Lung (tissue), 17 donors: ENCODE measurements at places on chromosomes 3 and 15. TPM values are rescaled to one million over a fixed set of nuclear protein-coding genes. Genes with fewer than 3 reads are reported as not detected.

- no peak overlapping the region for H3K4me3 ChIP-seq
- H3K4me1 ChIP-seq: no peaks in the 10 kb centered on the region
- H3K36me3 ChIP-seq: no peaks in the 10 kb centered on the region
- no peaks in the 10 kb centered on the region for H3K27me3 ChIP-seq
These were observed 13.4 kb downstream of the IL12A start for GRCh38 chr3:160001850-160002623.

The SNURF gene
- 78.4 TPM for total RNA-seq

The C3orf22 gene
- 0.28 TPM for total RNA-seq

GRCh38 chr3:145903472-145904013, 257.4 kb downstream of the PLOD2 start:
- no peak overlapping the region for H3K4me3 ChIP-seq
- H3K36me3 ChIP-seq: no peaks in the 10 kb centered on the region
- no peaks in the 10 kb centered on the region for H3K4me1 ChIP-seq
- DNase-seq: no peak
- H3K27me3 ChIP-seq: no peaks in the 10 kb centered on the region

GRCh38 chr3:17028363-17028762, 143.6 kb downstream of the PLCL2 start:
- DNase-seq: no peak
- H3K36me3 ChIP-seq: no peaks in the 10 kb centered on the region
- H3K27me3 ChIP-seq: no peaks in the 10 kb centered on the region
- peaks cover 11% of the 10 kb centered on the region for H3K4me1 ChIP-seq
- no peak overlapping the region for H3K4me3 ChIP-seq
- no peak overlapping the region for H3K27ac ChIP-seq

DNA sequence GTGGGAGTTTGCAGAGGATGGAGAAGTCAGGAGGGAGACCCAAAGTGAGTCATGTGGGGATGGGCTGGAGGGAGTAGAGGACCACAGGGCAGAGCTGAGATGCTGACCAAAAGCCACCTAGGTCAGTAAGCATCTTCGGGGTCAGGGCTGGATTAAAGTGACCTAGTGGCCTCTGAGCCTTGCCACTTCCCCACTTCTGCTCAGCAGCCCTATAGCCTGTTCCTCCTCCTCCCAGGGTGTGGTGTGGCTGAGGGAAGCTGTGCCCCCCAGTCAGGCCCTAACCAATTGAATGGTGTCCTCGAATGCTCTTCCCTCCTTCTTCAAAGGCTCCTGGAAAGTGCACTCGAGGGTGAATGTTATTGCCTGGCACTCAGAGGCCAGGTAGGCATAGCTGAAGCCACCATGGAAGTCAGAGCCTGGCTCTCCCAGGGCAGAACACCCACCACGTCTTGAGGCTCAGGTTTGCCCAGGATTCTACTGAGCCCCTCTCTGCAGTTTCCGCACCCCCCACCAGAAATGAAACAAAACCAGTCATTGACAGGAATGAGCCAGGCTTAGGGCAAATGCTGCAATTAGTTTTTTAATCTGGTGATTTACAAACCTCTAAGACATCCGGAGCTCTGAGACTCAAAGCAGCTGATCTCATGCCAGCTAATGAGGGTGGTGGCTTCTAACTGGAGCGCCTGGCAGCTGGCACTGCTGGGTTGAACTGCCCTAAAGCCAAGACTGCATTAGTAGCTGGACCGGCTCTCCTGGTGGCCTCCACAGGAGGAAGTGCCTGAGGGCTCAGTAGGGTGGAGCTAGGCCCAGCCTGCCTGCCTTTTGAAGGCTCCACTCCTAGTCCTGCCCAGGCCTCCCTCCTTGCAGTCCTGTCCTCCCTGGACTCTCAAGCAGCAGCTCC, 26.0 kb upstream of the VIPR1 start:
- H3K36me3 ChIP-seq: no peaks in the 10 kb centered on the region
- H3K4me3 ChIP-seq: no peak overlapping the region
- peak; percentile 37 for DNase-seq
- H3K4me1 ChIP-seq: no peaks in the 10 kb centered on the region

The ZPLD1 gene
- not detected for total RNA-seq

- no peak overlapping the region for H3K4me3 ChIP-seq
- H3K27ac ChIP-seq: no peak overlapping the region
- no peak for DNase-seq
- H3K27me3 ChIP-seq: no peaks in the 10 kb centered on the region
- H3K36me3 ChIP-seq: no peaks in the 10 kb centered on the region
- H3K4me1 ChIP-seq: no peaks in the 10 kb centered on the region
These were observed 8.2 kb upstream of the SENP7 start for GRCh38 chr3:101521211-101521701.

- DNase-seq: peak; percentile 63
- H3K36me3 ChIP-seq: no peaks in the 10 kb centered on the region
- no peaks in the 10 kb centered on the region for H3K27me3 ChIP-seq
- H3K4me1 ChIP-seq: no peaks in the 10 kb centered on the region
- no peak overlapping the region for H3K4me3 ChIP-seq
- H3K27ac ChIP-seq: no peak overlapping the region
These were observed 20.2 kb upstream of the DIPK2A start for GRCh38 chr3:143951351-143951971.

The ABHD17C gene
- 20.4 TPM for total RNA-seq

GRCh38 chr15:92102395-92102755, 248.9 kb downstream of the SLCO3A1 start:
- peaks cover 17% of the 10 kb centered on the region for H3K4me1 ChIP-seq
- no peak overlapping the region for H3K4me3 ChIP-seq
- no peak overlapping the region for H3K27ac ChIP-seq

The IGF1R gene
- total RNA-seq: 154 TPM

The CNTN4 gene
- total RNA-seq: 8.9 TPM

GRCh38 chr3:28171962-28172361, 69.5 kb upstream of the CMC1 start:
- peak; percentile 4 for DNase-seq
- no peaks in the 10 kb centered on the region for H3K4me1 ChIP-seq
- H3K4me3 ChIP-seq: no peak overlapping the region
- H3K27ac ChIP-seq: no peak overlapping the region

GRCh38 chr3:15049584-15049983, 15.5 kb downstream of the MRPS25 start:
- H3K27me3 ChIP-seq: no peaks in the 10 kb centered on the region
- H3K36me3 ChIP-seq: peaks cover 20% of the 10 kb centered on the region
- H3K27ac ChIP-seq: no peak overlapping the region
- no peaks in the 10 kb centered on the region for H3K4me1 ChIP-seq
- H3K4me3 ChIP-seq: no peak overlapping the region

GRCh38 chr3:12656193-12656592, 7.7 kb downstream of the RAF1 start:
- no peak for DNase-seq
- H3K27ac ChIP-seq: no peak overlapping the region
- no peaks in the 10 kb centered on the region for H3K36me3 ChIP-seq
- peaks cover 14% of the 10 kb centered on the region for H3K4me1 ChIP-seq
- H3K27me3 ChIP-seq: no peaks in the 10 kb centered on the region

DNA sequence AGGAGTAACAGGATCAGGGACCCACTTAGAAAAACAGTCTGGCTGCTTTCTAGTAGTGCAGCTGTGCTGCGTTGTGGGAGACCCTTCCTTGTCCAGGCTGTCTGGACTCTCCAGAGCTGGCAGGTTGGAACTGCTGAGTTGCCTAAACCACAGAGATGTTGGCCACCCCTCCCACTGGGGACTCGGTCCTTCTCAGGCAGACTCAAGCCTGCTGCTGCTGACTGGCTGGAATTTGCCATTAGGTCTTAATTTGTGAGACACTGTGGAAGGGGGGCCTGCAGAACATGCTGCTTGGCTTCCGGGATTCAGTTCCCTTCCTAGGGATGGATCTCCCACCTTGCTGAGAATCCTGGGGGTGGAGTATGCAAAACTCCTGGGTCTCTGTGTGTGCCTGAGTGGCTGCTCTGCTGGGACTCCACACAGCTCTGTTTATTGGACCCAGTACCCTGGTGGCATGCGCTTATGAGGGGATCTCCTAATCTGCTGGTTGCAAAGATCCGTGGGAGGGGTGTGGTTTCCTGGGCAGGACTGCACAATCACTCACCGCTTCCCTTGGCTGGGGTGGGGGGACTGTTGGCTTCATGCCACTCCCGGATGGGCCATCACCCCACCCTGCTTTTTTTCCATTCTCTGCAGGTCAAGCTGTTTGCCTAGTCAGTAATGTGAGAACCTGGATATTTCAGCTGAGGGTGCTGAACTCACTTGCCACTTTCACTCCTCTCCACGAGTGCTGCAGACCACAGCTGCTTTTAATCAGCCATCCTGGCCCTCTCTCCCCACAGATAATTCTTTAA, 150.5 kb downstream of the CFAP20DC start:
- H3K27me3 ChIP-seq: no peaks in the 10 kb centered on the region
- peak; percentile 39 for DNase-seq
- H3K4me1 ChIP-seq: no peaks in the 10 kb centered on the region
- H3K4me3 ChIP-seq: no peak overlapping the region

DNA sequence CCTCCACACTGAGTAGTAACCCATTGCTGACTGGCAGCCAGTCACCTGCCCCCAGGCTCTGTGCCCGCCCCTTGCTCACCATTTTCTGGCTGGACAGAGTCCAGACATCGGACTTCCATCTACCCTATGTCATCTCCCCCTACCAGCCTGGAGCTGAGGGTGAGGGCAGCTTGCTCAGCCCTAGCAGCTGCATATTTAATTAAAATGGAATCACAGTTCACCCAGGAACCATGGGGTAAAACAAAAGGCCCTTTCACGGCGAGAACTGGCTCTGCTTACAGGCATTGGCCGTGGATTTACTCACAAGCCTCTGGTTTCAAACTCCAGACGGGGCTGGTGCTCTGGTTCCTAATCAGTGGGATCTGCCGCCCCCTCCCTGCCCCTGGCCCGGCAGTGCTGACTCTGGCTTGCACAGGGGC, 94.9 kb upstream of the ATP2B2 start:
- DNase-seq: no peak
- H3K4me3 ChIP-seq: no peak overlapping the region
- no peaks in the 10 kb centered on the region for H3K27me3 ChIP-seq
- H3K4me1 ChIP-seq: no peaks in the 10 kb centered on the region
- no peaks in the 10 kb centered on the region for H3K36me3 ChIP-seq

The CCDC54 gene
- not detected for total RNA-seq

The PRTG gene
- total RNA-seq: 11.7 TPM

The ROPN1B gene
- 0.67 TPM for total RNA-seq

The FBXO40 gene
- 0.03 TPM for total RNA-seq

DNA sequence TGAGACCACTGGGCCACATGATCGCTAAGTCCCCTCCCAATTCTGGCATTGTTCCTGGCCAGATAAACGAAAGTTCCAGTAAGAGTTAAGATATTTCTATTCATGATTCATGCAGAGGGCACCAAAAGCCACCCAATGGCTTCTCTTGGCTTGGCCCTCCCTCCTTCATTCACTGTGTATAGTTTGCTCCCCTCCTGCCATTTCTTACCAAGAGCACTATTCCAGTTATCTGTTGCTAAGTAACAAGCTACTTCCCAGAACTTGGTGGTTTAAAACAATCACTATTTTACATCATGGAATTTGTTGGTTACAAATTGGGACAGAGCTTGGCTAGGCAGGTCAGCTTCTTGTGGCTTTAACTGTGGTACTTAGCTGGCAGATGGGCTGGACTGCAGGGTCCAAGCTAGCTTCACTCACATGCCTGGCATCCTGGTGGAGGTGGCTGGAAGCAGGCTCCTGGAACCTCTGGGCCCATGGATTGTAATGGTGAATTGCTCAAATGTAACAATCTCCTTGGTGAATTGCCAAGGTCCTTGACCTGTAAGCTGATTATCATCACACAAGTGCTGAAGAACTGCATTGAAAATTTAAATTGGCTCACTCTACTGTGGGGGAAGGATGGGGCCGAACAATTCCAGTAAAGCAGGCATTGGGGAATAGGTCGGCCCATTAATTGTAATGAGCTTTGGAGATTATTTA, 16.6 kb downstream of the EAF1 start:
- no peak overlapping the region for H3K4me3 ChIP-seq
- H3K4me1 ChIP-seq: no peaks in the 10 kb centered on the region
- H3K36me3 ChIP-seq: peaks cover 21% of the 10 kb centered on the region

The GABRA5 gene
- total RNA-seq: not detected

DNA sequence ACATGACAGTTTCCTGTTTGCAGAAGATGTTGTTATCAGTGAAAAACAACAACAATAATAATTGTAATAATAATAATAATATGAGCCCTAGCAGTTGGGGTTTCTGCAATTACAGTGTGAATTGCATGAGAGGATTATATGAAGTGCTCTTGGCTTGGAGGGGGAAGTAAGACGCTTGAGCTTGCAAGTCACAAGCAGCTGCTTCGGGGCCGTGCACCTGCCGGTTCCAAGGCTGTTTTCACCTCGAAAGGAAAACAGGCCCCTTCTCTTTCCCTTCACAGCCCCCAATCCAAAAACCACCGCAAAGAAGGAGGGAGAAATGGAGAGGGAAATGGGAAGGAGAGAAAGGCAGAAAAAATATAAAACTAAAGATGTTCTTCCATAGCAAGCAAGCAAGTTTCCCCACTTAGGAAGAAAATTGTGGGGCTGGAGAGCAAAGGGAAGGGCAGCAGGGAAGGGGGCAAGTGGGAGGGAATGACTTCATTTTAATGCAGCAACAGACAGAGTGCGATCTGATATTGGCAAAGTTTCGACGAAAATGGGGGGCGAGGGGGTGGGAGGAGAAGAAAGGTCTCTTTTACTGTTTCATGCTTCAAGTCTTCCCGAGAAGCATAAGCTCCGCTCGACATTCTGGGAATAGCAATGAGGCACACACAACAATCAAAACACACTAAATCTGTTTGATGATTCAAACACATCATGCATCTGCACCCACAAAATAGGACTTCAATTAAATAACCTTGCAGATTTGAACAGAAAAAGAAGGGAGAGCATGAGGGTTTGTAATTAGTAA, 284.2 kb upstream of the ATP11B start:
- DNase-seq: peak; percentile 49
- H3K27me3 ChIP-seq: no peaks in the 10 kb centered on the region
- H3K27ac ChIP-seq: no peak overlapping the region
- no peaks in the 10 kb centered on the region for H3K36me3 ChIP-seq

GRCh38 chr3:73315706-73316105, 254.2 kb downstream of the EBLN2 start:
- no peaks in the 10 kb centered on the region for H3K4me1 ChIP-seq
- DNase-seq: peak; percentile 44
- H3K27ac ChIP-seq: no peak overlapping the region
- no peak overlapping the region for H3K4me3 ChIP-seq

GRCh38 chr3:148853076-148853475, 12.0 kb upstream of the CPA3 start:
- H3K4me3 ChIP-seq: no peak overlapping the region
- H3K36me3 ChIP-seq: no peaks in the 10 kb centered on the region
- DNase-seq: no peak
- H3K4me1 ChIP-seq: no peaks in the 10 kb centered on the region
- no peaks in the 10 kb centered on the region for H3K27me3 ChIP-seq

The NFKBIZ gene
- total RNA-seq: 79.0 TPM

DNA sequence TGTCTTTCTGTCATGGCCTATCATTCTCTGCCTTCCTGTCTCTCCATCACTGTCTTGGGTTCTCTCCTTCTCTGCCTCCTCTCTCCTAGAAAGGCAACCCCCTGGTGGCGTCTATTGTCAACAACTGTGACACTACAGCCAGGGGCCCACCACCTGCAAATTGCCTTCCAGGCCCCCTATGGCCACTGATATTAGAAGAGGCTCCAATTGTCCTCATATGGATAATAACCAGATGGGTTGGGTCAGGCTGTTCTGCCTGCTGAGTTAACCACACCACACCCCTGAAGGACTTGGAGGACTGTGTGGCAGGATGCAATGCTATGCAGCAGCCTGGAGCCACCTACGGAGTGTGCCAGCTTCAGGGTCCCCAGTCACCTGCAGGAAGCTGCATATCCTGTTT, 665.0 kb downstream of the NTRK3 start:
- no peaks in the 10 kb centered on the region for H3K36me3 ChIP-seq
- H3K4me1 ChIP-seq: no peaks in the 10 kb centered on the region
- no peak overlapping the region for H3K27ac ChIP-seq
- no peak for DNase-seq
- H3K4me3 ChIP-seq: no peak overlapping the region

The CHRD gene
- total RNA-seq: 6.7 TPM

The GTF2E1 gene
- 14.8 TPM for total RNA-seq
